Fibroblast of skin of abdomen (primary cell): ENCODE measurements at places on chromosomes 12 and 14.
A peak's percentile ranks its signal among the peaks of the same experiment; 100 is the strongest.

GRCh38 chr12:46265734-46266133 lies 3.1 kb downstream of the SLC38A1 start:
- DNase-seq = no peak

- DNase-seq = no peak
Observed at GRCh38 chr14:70791971-70792370, 17.3 kb downstream of the MAP3K9 start.

- peak; percentile 13 for DNase-seq
Observed at GRCh38 chr12:120367924-120368788, 808 bp downstream of the MSI1 start.

- DNase-seq = peak; percentile 14
Observed at GRCh38 chr12:100267603-100268281, 765 bp downstream of the SCYL2 start.

GRCh38 chr12:132094269-132094891 lies 49.7 kb downstream of the DDX51 start:
- DNase-seq = no peak

- DNase-seq = no peak
Observed at GRCh38 chr14:67436006-67436866, 24.3 kb upstream of the PLEK2 start.

- peak; percentile 10 for DNase-seq
Observed at GRCh38 chr14:52314595-52315354, 663 bp downstream of the PTGER2 start.

DNA sequence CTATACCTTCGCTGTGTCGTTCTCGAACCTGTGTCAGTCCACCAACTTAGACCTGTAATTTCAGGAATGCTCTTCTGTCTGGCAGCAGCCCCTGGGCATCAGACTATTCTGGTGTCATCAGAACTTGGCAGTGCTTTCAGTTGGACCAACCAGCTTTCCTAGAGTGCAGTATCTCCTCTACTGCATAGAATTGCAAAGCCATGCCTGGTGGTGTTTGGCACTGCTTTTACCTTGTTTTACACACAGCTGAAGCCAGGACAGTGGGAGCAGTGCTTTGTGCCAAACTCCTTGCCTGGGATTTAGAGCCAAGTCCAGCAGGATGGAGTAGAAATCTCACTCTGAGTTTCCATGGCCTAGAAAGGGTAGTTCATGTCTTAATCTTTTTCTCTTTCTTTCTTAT lies 1.5 kb downstream of the FLVCR2 start:
- no peak for DNase-seq

DNA sequence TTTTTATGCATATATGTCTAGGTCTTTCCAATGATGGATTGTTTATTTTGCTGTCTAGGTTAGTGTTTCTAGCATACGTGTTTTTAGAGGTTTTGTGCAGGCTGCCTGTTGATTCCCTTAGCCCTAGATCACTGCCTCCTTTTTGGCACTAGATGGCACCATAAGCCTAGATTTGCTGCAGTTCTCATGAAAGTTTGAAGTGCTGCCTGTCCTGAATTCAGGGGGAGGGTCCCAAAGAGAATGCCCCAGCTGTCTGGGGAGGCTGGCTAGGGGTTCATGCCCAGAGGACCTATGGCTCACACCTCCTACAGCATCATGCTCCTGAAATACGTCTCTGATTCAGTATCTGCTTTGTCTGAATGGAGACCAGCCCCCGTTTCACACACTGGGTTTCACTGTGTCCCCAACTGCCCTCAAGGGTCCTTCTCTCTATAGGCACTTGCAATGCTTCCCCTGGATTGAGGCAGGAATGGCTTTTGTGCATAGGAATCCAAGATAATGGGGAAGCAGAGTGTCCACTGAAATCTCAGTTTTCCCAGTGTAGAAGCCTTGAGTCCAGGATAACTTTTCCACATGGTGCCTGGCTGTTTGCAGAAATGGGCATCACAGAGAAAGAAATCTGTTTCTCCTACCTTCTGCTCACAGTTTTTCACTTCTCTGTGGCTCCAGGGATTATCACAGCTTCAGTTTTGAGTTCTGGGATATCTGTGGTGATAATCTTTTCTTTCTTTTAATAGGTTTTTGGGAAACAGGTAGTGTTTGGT lies 14.2 kb upstream of the TXNRD1 start:
- peak; percentile 59 for DNase-seq

DNA sequence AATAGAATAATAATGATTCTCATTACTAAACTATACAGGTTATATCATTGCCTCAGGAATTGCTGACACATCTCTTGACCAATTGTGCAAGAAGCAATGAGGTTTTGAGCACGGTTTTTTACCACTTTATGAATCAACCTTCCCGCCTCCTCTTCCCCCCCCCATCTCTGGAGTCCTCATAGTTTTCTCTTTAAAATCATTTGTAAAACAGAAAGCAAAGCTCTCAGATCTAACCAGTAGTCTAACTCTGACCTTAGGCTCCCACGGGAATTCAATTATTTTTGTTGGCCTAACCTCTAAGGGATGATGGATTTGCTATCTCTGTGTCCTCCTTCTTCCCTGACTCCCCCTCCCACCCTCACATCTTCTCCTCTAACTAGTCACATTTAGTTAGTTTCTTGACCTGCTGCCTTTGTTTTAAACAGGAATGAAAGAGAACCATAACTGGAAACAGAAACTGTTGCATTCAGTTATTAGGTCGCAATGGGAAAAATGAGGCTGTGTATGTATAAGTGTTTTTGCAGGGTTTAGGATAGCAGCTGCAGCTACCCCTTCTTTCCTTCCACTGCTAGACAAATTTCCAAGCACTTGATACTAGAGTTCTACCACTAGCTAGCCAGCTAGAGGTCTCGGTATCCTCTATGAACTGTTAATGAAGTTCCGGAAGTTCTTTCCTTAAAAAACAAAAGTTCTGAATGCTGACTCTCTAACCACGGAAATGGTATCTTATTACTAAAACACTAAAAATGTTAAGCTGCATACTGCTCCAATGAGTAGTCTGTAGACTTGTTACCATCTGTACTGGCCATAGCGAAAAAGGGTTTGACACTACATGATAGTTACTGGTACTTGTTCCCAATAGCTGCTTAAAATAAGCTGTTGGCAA lies 65.4 kb downstream of the TAOK3 start:
- DNase-seq = peak; percentile 93

DNA sequence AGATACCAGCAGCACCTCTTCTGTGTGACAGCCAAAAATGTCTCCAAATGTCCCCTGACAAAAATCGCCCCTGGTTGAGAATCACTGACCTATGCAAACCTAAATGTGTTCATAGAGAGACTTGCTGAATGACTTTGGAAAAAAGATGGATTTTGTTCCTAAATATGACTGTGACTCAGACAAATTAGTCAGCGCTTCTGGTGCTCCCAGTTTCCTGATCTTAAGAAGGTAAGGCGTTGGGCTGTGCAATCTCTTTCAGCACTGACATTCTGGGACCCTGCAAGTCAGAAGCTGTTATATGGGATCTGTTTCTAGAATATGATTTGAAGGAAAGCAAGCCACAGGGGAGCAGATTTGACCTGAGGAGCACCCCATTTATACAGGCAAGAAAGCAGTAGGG lies 90.6 kb upstream of the PWP1 start:
- DNase-seq = peak; percentile 39

- no peak for DNase-seq
Observed at GRCh38 chr14:72679536-72680151, 214.3 kb downstream of the DPF3 start.

DNA sequence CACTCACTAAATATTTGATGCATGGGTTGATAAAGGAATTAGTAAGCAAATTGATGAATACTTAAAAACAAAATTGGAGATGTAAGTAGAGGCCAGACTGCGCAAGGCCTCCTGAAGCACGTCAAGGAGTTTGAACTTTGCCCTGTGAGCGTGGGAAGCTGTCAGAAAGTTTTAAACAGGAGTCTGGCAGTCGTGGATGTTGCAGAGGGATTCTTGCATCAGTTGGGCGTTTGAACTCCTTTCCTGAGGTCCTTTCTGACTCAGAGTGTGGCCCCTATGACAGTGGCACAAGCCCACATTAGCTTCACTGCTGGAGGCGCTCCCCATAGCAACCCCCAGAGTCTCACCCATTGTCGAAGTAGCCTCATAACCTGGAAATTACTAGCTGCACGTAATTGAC lies 17.9 kb upstream of the IL22 start:
- peak; percentile 30 for DNase-seq
